ENCODE measurements at places on chromosomes 2 and 18. TPM values are rescaled to one million over a fixed set of nuclear protein-coding genes. Genes with fewer than 3 reads are reported as not detected.

- no peak for ATAC-seq
These were observed 29.3 kb downstream of the GPR55 start for GRCh38 chr2:230895536-230896345.

DNA sequence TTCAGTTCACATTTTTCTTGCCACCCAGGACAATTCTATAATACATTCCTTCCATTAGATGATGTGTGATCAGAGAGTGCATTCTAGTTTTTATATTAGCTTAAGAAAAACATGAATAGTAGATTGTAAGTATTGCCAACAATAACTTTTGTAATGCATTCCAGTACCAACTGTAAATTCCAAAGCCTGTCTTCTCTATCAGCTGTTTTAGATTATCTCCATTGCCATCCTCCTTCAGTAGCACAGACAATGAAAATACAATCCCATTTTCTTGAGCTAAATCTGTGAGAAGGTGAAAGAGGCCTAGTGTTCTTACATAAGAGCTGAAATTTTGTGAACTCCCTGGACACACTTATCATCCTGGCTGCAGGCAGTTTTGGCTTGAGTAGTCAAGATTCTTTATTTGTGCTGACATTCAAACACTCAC lies 103.9 kb downstream of the CCBE1 start:
- ATAC-seq: no peak

FSIP2 gene
- total RNA-seq: 0.32 TPM

OBSL1 gene
- total RNA-seq: 0.84 TPM

Measured in activated T-helper 17 cell treated with anti-CD3 and anti-CD28 coated beads, Interleukin-2, amount 50 U/mL, for 72 hours (primary cell).